Hair follicular keratinocyte (primary cell): ENCODE measurements at places on chromosomes 4 and X. TPM values are rescaled to one million over a fixed set of nuclear protein-coding genes. Genes with fewer than 3 reads are reported as not detected.

Gene RENBP
- total RNA-seq, result not detected in 2 replicates

Gene SSX2
- total RNA-seq, result not detected in 2 replicates

Gene CASK
- 29.6 and 30.5 TPM in 2 replicates for total RNA-seq

Gene NR3C2
- total RNA-seq, result under 0.01 TPM in 1 of 2 replicates, not detected in the other

Gene MGAT4D
- not detected in 2 replicates for total RNA-seq

Gene USP38
- 11.4 and 14.3 TPM in 2 replicates for total RNA-seq

Gene TCEAL7
- 7.6 and 9.9 TPM in 2 replicates for total RNA-seq

Gene ATP8A1
- total RNA-seq, result under 0.01 and 0.16 TPM in 2 replicates

Gene OTUD6A
- total RNA-seq, result not detected in 2 replicates

Gene HELT
- not detected in 2 replicates for total RNA-seq

Gene PAPSS1
- total RNA-seq, result 55.5 and 55.7 TPM in 2 replicates

Gene UGT8
- total RNA-seq, result 0.61 TPM in 1 of 2 replicates, not detected in the other

Gene PTPN13
- 40.0 and 48.6 TPM in 2 replicates for total RNA-seq

Gene SLC9B1
- total RNA-seq, result 0.08 TPM in 1 of 2 replicates, not detected in the other

Gene LEF1
- total RNA-seq, result 2.5 and 3.3 TPM in 2 replicates

Gene RBM47
- total RNA-seq, result 9.9 and 10.6 TPM in 2 replicates
